ENCODE measurements at places on chromosomes 7 and 10.

DNA sequence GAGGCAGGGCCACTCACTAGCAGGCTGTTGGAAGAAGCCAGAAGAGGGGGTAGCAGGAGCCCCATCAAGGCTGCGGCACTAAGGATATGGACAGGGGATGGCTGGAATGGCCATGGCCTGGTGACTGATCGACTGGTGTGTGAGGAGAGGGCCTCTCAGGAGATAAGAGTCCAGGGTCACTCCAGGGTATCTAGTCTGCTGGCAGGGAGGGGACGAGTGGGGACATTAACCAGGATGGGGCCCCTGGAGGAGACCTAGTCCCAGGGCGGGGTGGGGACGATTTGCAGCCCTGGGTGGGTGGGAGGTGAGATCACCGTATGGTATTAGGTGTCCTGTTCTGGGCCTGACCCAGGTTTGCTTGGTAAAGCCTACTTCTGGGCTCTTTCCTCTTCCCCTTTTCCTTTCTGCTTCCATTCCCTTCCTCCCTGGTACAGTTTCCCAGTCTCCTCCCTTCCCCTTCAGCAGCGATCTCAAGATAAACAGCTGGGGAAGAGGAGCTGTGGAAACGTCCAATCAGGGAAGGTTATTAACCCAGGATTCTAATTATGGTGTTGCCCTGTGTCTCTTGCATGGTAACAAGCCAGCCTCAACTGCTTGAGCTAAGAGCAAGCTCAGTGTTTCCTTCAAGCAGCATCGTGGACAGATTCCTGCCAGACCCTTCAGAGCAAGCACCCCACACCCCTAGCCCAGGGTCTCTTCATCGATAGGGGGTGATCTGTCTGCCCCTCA, 233.2 kb downstream of the RPS24 start:
- DNase-seq: no peak

GRCh38 chr7:27176962-27177794, 3.1 kb upstream of the HOXA10 start:
- DNase-seq: no peak

- DNase-seq: peak; percentile 57
Observed at GRCh38 chr7:30594048-30594539, 584 bp upstream of the GARS1 start.

DNA sequence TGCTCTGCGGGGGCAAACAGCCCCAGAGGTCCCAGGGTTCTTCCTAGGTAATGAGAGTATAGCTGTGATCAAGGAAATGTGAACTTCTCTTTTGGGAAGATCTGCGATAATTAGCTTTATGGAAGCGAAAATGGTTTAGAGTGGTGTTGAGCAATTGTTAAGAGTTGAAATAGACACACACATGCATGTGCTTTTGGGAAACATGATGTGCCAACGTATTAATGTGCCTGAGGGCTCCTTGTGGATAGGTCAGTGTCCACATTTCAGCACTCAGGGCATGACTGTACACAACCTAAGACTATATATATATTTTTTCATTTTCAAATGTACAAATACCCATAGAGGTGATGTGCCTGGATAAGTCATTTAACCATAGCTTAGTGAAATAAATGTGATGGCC, 67.0 kb downstream of the GSDME start:
- peak; percentile 35 for DNase-seq

DNA sequence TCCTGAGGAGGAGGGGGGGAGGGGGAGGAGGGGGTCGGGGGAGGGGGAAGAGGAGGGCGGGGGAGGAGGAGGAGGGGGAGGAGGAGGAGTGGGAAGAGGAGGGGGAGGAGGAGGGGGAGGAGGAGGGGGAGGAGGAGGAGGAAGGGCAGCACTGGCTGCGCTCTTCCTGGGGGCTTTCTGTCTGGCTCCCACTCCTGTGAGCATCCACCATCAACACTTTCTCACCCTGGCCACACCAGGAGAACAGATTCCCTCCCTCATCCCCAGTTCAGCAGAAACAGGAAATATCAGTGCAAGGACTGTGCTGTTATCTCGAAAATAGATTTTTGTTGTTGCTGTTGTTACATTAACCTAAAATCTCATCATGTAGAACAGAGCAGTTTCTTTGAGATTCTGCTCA, 530.5 kb downstream of the ACTR3B start:
- DNase-seq: no peak

DNA sequence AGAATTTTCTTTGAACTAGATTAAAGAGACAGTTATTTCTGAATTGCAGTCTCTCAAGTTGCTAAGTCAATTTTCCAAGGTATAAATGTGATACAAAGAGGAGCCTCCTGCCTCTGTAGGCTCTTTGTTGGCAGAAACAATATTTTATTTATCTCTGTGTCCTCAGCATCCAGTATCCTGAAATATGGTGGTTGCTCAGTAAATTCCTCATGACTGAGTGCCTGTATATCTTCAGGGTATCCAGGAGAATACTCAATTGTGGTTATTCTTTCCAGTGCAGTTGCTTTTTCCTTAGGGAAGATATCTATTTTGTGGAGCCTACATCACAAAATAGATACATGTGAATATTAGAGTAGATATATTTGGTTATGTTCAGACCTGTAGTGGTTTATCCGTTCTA, 144.8 kb upstream of the FERD3L start:
- no peak for DNase-seq

- DNase-seq: no peak
Observed at GRCh38 chr10:78448470-78448869, 414.8 kb downstream of the RPS24 start.

- DNase-seq: no peak
Observed at GRCh38 chr10:89602919-89603318, 42.1 kb downstream of the PANK1 start.

GRCh38 chr7:158061884-158062656, 525.6 kb downstream of the PTPRN2 start:
- DNase-seq: no peak

- no peak for DNase-seq
Observed at GRCh38 chr7:84422790-84423189, 228.2 kb upstream of the SEMA3A start.

DNA sequence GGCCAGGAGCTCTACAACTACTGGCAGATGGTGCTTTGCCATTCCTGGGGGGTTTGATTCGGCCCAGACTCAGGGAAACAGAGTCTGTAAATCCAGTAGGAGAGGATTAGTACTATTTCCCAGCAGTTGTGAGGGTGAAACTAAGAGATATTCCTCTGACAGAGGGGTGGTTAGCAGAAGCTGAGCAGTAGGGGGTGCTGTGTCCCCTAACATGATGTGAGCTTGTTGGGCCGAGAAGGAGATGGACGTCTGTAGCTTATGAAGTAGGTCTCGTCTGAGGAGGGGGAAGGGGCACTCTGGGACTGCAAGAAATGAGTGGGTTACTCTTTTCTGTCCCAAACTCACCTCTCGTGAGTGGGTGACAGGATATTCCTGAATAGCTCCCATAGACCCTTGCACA, 179.2 kb upstream of the MBL2 start:
- DNase-seq: peak; percentile 71

GRCh38 chr10:133173860-133174640, 14.0 kb downstream of the KNDC1 start:
- DNase-seq: peak; percentile 47

DNA sequence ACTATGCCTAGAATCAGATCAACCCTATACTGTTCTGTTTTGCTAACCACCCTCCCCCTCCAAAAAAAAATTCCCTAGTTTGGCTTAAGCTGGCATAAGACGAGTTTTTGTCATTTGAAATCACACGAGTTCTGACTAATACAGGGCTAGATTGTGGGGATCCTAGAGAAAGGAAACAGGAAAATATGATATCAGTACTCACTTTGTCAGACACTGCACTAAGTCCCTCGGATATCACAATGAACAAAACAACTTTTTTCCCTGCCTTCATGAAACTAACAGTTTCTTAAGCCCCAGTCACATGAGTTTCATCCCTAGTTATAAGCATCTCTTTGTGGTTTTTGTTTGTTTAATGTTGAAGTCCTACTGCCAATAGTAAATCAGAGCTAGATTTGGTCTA, 118.5 kb downstream of the ITGB8 start:
- peak; percentile 7 for DNase-seq

DNA sequence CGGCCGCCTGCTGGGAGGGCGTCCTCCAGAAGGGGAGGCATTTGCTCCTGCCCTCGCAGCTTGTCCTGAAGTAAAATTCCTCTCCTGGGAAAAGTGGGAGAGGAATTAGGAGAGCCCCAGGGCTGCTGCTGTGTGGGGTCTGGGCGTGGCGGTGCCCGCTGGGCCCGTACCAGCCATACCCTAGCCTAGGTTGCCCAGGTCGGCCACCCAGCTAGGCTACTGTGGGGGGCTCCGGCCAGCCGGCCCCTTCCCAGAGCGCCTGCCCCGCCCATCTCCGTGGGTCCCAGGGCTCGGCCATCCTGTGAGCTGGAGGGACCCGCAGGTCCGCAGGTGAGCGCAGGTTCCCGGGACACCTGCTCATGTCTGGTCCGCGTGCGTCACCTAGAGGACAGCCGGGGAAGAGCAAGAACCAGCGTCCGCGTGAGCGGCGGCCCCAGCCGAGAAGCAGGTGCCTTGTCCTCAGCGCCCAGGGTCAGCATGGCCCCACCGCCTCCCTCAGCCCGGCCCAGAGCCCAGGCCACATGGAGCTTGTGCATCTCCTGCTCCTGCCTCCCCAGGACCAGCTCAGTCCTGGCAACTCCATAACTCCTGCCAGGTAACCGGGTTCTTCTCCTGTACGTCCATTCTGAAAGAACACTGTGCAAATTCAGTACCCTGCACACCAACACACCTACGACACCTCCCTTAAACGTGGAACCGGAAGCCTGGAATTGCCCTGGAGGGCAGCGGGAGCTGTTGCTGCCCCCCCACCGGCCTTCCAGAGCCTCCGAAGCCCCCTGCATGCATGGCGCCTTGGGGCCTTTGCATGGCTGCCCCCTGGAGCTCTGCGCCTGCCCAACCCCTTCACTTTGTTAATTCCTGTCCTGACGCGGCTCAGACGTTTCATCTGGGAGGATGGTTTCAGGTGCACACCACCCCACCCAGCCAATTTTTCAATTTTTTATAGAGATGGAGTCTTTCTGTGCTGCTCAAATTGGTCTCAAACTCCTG, 22.8 kb upstream of the FOXL3 start:
- no peak for DNase-seq

GRCh38 chr7:44988701-44989100, 9.9 kb upstream of the MYO1G start:
- DNase-seq: no peak

- no peak for DNase-seq
Observed at GRCh38 chr7:23285657-23286646, 13.2 kb upstream of the MALSU1 start.
